ENCODE measurements at places on chromosomes 1 and 21. TPM values are rescaled to one million over a fixed set of nuclear protein-coding genes. Genes with fewer than 3 reads are reported as not detected.

ADAM15 gene
- polyA plus RNA-seq, result 108 TPM

GRCh38 chr1:117301901-117302300 is 65.3 kb upstream of the MAN1A2 start:
- DNase-seq, result no peak

DNA sequence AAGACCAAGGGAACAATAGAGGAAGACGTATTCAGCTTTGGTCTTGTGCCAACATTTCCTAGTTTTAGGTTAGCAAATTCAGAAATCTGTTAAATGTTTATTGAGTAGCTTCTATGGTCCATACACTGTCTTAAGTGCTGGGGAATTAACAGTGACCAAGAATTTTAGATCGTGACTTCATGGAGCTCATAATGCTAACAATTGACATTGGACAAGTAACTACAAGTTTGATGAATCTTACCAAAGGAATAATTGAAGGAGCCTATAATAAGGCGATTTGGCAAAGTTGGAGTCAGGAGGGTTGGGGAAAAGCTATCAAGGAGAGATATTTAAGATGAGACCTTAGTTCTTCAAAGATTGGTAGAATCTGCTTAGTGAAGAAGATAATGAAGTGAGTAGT is 1.4 kb upstream of the SLAMF9 start:
- DNase-seq, result no peak

DNA sequence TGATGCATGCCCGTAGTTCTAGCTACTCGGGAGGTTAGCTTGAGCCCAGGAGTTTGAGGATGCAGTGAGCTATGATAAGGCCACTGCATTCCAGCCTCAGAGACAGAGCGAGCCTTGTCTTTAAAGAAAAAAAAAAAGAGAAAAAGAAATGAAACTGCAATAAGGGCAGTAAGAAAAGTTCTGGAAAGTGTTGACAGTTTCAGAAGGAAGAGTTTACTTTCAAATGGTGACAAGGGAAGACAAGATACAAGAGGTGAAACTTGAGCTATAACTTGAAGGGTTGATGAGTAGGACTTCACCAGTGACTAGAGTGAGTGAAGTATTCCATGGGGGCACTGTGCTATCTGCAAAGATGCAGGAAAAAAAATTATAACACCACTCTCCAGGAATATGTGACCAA is 125.0 kb downstream of the AKT3 start:
- no peak for DNase-seq

OPTC gene
- polyA plus RNA-seq, result 0.28 TPM

- no peak for DNase-seq
Measured at GRCh38 chr1:5819391-5820025, 172.7 kb downstream of the NPHP4 start.

AVPR1B gene
- not detected for polyA plus RNA-seq

GRCh38 chr21:33663241-33663640 is 20.9 kb downstream of the ITSN1 start:
- DNase-seq, result no peak

DNA sequence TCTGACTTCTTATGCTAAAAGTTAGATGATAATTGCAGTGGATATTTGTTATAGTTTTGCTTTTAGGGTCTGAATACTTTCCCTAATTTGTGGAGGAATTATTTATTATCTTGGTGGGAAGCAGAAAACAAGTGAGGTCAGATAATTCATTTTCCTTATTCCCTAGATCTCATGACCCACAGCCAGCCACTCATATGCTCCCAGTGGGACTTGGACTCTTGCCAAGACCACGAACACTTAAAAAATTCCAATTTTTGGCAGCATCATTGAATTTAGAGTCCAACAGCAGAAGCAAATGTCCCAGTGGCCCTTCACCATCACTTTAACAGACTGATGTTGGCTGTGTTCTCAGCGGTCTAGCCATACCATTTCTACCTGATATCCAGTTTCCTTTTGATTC is 204.2 kb downstream of the HMCN1 start:
- DNase-seq, result no peak

GRCh38 chr1:50966991-50967390 is 3.1 kb upstream of the CDKN2C start:
- DNase-seq, result no peak

GRCh38 chr1:109658533-109659042 is 2.7 kb downstream of the GSTM4 start:
- no peak for DNase-seq

GRCh38 chr1:232031156-232031555 is 404.6 kb downstream of the DISC1 start:
- no peak for DNase-seq

PDE9A gene
- polyA plus RNA-seq, result 18.2 TPM

GPR37L1 gene
- polyA plus RNA-seq, result 0.47 TPM

DNA sequence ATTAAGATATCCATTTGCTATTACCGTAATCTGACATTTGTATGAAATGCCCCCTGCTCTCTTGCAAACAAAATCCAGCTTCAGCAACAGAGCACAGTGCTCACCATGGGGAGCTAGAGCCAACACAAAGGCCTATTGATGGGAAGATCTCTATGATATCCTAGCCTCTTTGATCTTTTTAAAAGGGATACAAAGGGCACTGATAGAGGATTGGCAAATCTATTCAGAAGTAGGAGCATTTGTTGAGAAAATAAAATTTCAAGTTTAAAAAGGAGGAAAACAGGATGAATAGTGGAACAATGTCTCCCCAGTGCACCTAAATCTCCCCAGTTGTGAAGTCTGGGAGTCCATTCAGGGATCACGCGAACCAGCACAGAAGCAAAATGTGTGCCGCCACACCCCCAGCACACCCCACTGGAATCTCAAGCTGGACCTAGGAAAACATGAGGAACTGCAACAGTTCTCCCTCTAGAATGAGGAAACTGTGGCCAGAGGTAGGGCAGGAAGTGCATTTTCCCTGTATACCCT is 32.2 kb downstream of the MRAP start:
- no peak for DNase-seq

CITED4 gene
- 29.0 TPM for polyA plus RNA-seq

DNA sequence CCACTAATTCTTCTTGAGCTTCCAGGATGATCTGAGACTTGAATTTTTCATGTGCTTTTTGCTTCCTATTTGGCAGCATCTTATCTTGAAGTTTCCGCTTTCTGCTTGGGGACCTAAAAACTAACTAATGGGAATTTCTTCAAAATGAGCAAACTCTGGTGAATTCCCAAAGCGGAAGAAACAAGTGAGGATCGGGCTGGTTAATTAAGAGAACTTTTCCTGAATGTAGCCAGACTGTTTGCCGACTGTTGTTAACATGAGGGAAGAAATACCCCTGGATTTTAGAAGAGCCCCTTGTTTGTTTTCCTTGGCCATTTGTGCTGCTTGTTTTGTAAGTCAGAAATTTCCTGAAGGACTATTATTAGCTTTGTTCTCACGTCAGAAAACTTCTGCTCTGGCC is 6.1 kb upstream of the SELE start:
- DNase-seq, result no peak

DNA sequence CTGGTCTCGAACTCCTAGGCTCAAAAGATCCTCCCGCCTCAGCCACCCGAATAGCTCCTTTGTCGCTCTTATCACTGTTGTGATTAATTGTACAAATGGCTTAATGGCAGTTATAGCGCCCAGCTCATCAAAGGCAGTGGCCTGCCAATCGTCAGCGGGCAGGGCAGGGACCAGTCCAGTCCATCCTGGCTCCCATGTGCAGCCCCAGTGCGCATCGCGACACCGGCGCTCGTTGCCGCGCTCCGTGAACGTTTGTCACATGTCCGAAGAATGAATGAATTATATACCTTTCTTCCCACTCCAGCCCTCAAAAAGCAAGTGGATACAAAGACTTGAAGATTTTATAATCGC is 18.4 kb downstream of the MTX1 start:
- DNase-seq, result peak; percentile 74

KIF2C gene
- polyA plus RNA-seq, result 6.7 TPM

DNA sequence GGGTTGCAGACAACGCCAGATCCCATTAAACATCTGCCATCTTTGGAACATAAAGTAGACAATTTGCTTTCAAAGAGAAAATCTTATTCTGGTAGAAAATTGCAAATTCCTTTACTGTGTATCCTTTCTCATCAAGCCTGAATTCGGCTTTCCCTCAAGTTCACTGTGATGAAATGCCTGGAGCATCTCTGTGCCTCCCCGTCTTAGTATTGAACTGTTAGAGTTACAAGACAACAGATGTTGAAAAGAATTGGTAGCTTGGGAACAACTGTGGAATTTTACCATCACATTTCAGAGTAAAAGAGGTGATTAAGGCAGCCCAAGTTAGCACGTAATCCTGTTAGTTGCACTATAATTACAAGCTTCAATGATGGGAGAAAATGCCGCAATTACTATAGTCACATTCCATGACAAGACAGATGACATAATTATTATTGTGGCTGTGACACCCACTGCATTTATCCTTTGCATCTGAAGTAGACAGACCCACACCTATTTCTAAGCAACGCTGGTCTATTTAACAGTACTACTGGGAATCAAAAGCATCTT is 54.4 kb upstream of the B3GALNT2 start:
- no peak for DNase-seq

DNA sequence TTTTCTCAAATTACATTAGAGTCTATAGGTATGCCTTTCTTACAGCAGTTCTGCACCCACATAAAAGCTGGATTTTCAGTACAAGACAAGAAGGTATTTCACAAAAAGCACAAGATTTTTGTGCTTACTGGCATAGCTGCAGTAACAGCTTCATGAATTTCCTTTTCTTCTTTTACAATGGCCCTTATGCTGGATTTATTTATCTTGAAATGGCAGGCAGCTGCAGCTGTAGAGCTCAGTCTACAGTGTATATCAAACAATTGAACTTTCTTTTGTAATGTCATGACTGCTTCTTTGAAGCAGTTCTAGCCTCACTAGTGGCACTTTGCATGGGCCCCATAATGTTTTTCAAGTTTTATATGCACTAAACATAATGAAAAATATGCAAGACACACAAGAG is 510.2 kb downstream of the KCNT2 start:
- DNase-seq, result no peak

DNA sequence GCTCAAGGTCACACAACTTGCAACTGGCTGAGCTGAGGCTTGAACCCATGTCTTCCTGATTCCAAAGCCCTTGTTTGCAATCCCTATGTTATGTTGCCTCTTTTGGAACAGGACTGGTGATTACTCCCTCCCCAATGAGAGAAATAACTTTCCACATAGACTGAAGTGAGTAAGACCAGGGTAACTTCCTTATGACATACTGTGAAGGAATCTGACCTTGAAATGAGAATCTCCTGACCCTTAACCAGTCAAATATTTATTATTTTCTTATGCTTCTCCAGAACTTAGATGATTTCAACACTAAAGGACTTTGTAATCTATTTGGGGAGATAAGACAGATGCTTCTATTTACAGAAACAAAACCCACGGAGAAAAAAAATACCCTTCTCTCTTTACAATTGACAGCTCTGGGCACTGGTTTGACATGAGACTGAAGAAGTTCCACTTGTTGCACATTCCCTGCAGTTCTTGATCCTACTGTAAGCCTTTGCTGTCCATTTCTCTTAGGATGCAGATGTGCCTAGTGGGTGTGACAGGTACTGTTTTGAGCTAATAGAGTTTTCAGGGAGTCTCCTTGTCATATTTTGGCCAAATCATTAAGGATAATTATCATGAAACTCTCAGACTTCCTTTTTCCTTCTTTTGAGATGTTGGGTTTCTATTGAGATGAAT is 3.9 kb upstream of the RPTN start:
- no peak for DNase-seq

CYB5RL gene
- 3.1 TPM for polyA plus RNA-seq

DNA sequence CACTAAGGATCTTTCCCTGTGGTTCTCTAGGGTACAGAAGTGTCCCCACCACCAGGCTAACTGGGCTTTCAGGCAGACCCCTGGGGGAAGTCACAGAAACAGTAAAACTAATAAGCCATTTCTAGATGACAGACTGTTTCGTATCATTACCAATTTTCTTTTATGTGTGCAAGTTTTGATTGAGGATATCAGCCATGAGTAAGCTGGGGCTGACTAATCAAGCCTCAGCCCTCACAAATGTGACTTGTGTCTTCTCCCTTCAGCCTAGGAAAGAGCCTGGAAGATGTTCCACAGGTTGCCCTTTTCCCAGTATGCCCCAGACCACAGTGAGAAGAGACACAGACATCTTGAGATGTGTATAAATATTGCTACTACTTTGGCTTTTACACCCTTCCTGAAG is 10.5 kb downstream of the PTGFRN start:
- DNase-seq, result no peak

LORICRIN gene
- polyA plus RNA-seq, result not detected

- no peak for DNase-seq
Measured at GRCh38 chr1:53963460-53963859, 17.3 kb downstream of the LRRC42 start.

- DNase-seq, result no peak
Measured at GRCh38 chr1:179709841-179710329, 33.2 kb upstream of the FAM163A start.

DNA sequence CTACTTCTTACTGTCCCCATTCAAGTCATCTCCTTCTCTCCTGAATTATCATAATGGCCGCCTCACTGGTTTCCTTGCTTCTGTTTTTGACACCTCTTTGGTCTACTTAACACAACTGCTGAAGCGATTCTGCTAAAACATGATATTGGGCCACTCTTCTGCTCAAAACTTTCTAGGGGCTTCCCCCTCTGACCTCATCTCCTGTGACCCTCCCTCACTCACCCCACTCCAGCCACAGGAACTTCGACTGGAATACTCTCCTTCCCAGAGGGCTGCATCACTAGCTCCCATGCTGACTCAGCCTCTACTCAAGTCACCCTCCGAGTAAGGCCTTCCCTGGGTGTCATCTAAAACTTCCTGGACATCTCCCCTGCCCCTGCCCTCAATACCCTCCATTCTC is 35.7 kb downstream of the NRIP1 start:
- no peak for DNase-seq

All from hepatocyte (in vitro differentiated cells).